ENCODE measurements at places on chromosomes 7 and 10.
A peak's percentile ranks its signal among the peaks of the same experiment; 100 is the strongest.

- no peak for DNase-seq
These were observed 134.3 kb upstream of the ASAH2 start for GRCh38 chr10:50385624-50386023.

GRCh38 chr10:17109475-17110207 is 20.0 kb downstream of the CUBN start:
- no peak for DNase-seq

- no peak for DNase-seq
These were observed 550.2 kb downstream of the GALNT17 start for GRCh38 chr7:71682181-71682580.

DNA sequence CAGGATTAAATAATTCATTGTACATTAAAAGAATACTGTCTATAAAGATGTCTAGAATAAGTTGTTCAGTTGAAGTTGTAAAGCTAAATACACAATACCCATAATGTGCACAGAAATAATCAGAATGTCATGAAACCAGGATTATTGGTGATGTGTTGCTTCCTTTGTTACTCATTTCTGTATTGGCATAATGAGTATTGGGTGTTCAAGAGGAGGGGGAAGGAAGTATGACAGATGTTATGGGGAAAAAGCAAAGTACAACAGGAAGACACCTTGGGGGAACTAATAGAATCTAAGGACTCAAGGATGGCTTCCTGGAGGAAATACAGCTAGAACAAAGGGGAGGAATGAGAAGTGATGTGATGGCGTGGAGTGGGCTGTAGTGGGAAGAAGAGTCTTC is 15.0 kb downstream of the ANKRD1 start:
- DNase-seq, result no peak

- DNase-seq, result no peak
These were observed 105.2 kb downstream of the FAS start for GRCh38 chr10:89095701-89096391.

DNA sequence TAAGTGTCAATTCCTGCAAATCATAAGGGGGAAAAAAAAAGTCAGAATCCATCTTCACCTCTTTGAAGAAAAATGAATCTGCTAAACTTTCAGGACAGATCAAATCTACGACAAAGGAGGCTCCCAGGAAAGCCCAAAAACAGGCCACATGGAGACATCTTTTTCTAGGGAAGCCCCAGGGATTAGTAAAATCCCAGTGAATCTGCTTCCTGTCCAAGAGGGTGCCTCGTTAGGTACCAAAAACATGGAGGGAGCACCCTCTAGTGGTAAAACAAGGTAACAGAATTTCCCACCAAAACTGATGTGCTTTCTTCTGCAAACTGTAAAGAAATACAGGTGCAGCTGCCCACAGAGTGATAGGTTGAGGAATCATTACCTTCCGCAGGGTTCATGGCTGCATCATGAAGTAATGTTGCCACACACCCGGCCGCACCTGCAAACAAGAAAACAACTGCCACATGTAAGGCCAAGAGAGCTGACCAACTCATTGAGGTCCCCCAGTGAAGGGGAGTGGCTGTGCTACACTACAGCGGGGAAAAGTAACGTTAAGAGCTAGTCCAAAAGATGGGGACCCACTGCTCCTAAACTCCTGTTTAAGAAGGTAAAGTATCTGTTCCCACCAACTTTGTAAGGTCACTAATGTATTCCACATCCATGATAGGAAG is 7.9 kb downstream of the SLC25A28 start:
- peak; percentile 57 for DNase-seq

DNA sequence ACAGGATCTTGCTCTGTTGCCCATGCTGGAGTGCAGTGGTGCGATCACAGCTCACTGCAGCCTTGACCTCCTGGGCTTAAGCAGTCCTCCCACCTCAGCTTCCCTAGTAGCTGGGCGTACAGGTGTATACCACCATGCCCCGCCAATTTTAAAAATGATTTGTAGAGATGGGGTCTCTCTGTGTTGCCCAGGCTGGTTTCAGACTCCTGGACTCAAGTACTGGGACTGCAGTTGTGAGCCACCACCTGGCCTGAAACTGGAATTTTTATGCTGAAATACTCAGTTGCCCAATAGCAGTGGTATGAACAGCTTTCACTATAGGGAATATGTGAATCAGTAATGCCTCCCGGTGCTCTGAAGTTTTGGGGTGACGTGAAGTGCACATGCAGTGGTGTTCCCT is 7.6 kb downstream of the ZRANB1 start:
- no peak for DNase-seq

GRCh38 chr10:117184821-117185220 is 12.5 kb upstream of the KCNK18 start:
- no peak for DNase-seq

DNA sequence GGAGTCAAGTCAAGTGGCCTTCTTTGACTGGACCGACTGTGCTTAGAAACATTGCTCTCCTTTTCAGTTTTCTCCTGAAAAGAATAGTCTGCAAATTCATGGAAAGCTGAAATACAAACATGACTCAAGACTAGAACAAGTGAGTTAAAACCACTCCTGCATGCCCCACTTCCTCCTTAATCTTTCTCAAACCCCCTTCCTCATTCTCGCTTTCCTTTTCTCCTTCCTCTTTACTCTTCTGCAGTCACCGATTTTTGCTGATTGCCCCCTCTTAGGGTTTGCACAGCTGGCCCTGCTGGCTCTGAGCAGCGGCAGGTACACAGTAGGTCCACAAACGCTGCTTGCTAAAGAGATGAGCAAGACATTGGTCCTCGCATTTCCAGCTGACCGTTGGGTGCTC is 34.8 kb upstream of the MKI67 start:
- DNase-seq, result no peak

- no peak for DNase-seq
These were observed 14.1 kb downstream of the EPHB6 start for GRCh38 chr7:142868986-142869415.

DNA sequence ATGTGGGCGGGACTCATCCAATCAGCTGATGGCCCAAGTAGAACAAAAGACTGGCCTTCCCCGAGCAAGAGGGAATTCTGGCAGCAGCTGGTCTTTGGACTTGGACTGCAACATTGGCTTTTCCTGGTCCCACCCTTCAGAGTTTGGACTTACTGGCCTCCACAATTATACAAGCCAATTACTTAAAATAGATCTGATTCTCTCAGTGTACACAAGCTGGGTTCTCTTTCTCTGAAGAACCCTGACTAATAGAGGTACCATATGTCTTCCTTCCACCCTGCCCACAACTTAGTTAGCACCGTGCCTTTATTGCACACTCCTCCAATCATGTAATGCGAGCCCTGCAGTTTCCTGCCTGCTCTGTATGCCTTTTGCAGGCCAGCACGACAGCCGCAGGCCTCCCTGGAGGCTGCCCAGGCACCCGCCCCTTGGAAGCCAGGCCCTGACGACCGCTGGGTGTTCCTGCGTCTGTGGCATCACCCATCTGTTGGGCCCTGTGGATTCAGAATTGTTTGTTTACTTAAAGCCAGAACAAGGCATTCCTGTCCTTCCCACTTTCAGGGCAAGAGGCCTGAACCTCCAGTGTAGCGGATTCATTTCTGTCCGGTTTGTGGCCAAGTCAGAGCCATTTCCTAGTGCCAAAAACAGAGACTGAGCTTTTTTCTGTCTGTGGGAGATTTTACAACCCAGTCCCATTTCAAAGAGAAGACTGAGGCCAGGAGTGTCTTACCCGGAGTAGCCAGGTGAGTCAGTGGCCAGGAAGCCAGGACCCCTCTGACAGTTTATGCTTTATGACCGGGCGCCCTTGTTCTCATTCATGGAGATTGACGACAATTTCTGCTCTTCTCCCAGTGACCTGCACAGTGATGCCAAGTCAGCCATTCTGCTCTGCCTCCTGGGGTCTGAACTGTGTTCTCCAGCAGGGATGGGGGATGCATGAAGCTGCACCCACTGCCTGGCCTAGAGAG is 968 bp upstream of the INMT start:
- DNase-seq, result no peak

- DNase-seq, result no peak
These were observed 33.5 kb upstream of the TTYH3 start for GRCh38 chr7:2598154-2598823.

DNA sequence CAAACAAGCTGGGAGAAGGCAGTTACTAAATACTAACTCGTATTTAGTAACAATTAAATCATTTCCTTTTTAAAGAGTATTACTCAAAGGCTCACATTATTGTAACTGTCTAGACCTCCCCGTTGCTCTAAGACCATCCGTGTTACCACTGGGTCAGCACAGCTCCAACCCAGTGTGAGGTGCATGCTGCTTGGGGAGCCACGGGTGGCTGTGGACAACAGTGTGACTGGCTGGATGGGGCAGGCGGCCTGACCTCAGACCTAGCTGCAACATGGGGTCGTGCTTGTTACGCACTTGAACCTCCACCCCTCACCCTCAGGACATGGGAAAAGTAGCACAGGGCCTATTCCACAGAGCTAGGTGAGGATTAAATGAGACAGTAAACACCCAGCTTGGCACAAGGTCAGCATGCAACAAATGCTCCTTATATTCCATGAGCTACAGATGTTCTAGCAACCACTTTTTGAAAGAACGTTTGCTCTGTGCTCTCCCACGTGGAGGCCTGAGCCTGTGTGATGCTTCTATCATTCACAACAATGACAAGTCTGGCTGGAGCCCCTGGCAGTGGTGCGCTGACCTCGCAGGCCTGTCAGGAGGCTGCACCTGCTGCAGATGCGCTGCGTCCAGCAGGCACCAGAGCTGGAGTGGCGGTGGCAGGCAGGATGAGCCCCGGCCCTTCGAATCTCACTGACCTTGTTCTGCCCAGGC is 135.7 kb downstream of the PKD1L1 start:
- no peak for DNase-seq

- no peak for DNase-seq
These were observed 5.4 kb downstream of the PPP1R17 start for GRCh38 chr7:31692451-31692850.

DNA sequence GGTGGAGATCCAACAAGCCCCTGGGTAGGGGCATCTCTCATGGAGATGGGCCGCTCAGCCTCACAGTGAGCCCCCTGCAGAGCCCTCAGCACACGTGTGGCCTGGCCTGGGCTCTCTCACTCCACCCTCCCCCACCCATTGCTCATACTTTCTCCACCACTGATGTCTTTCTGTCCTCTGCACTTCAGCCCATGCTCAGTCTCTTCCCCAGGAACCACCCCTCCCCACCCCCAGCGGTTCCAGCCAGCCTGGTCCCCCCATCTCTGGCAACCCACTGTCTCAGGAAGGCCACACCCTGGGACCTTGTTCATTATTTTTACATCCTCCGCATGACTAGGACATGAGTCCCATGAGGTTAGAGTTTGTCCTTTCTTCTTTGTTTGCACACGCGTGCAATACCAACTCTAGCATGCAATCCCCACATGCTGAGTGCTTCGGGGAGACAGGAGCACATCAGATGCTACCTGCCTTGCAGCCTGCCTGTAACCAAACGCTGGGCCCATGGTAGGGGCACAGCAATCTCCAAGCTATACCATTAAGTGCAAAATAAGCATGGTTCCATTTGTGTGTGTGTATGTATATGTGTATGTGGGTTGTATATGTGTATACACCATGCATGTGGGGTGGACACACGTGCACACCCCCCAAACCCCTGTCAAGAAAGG is 408.4 kb upstream of the FOXK1 start:
- no peak for DNase-seq

DNA sequence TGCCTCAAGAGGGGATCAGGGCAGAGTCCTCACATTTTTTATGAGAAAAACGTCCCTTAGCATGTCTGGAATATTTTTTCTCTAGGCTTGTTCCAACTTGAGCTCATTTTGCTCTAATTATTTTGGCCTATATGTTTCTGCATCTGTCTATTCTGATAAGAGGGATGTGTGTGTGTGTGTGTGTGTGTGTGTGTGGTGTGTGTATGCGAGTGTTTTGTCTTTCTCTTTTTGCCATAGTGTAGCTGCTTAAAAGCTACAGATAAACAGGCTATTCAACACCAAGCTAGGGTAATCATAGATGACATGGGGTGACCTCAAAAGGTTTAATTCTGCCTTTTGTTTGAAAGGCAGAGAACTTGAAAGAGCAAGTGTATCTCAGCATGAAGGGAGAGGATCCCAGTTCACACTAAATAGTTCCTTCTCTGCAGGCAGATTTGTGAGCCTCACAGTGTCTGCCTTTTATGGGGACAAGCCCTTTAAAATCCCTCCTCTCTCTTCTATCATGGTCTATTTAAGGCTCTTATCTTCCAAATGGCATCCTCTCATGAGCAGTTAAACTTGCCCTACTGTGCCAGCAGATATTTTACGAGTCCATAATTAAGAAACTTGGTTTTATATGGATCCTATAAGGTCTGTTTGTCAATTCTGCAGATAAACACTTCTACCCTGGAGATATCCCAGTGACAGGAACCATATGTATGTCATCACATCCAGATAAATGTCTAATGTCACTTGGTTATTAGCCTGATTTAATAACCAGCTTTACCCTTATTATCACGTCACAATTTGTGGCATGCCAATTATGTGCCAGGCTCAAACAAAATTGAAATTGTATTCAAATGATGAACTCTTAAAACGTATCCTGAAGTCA is 202.9 kb upstream of the MTPN start:
- DNase-seq, result no peak

GRCh38 chr7:151964951-151965350 is 8.7 kb downstream of the GALNTL5 start:
- DNase-seq, result no peak

- DNase-seq, result no peak
These were observed 811.2 kb downstream of the TYW1 start for GRCh38 chr7:67807826-67808225.

DNA sequence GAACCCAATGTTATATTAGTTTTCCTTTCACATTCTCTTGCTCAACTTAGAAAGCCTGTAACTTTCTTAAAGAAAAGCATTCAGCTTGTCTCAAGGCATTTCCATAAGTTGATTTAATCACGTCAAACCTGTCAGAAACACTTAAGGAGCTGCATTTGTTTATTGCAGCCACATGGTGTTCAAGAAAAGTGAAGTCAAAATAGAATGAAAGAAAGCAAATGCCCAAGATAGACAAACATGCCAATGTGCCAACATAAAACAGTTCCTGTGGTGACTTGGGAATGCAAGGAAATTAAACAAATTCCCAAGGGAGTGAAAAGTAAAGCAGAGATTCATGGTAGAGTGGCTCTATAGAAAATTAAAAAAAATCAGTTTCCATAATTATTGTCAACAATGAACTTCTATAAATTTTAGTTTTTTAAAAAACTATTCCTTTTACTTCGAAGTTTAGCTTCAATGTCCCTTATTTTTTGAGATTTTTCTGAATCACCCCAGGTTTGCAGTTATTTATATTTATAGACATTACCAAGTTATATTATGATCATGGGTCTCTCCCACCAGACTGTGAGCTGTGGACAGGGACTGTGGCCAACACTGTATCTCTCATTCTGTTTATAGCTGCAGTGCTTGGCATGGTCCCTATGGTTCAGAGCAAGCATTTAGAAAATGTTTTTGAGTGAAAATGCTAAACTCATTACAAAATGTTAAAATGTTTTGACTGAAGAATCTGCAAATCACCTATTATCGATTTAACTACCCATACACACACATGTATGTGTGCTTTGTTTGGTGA is 887.4 kb downstream of the REEP3 start:
- DNase-seq, result no peak

DNA sequence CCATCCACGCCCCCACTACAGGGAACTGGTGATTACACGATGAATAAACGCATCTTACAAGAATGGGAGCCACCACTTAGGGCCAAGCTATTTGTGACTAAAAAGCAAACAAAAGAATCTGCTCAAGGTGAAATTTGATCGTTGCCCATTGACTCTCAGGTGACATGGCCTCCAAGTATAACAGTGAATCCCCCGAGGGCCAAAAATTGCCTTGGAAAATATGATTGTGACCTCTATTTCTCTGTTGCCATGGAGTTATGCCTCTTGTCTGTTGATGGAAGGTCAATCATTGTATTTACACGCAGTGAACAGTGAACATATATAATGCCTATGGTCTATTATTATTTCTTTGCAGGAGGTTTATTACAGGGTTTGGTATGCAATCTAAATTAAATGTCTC is 282.3 kb downstream of the KLF6 start:
- DNase-seq, result peak; percentile 21
